ENCODE measurements at places on chromosomes 12 and 14. TPM values are rescaled to one million over a fixed set of nuclear protein-coding genes. Genes with fewer than 3 reads are reported as not detected.
A peak's percentile ranks its signal among the peaks of the same experiment; 100 is the strongest.

DNA sequence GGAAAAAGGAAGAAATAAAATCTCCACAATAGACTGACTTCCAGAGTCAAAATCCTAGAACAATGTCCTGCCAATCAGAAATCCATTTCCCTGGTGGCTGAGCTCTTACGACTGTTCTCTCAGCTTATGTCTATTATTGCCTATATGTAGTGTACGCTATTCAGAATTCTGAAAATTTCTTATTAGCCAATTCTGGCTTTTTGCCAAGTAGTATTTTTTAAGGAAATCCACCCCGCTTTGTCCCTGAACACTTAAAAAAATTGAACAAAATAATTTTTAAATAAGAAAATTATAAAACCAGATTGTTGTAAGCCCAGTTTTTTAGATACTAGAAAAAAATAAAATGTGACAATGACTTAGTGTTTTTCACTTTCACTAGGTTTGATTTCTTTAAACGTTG lies 143.0 kb downstream of the KCNA5 start:
- DNase-seq = no peak

- DNase-seq = peak; percentile 50
Measured at GRCh38 chr12:120944645-120945217, 33.6 kb upstream of the HNF1A start.

GRCh38 chr12:52209321-52209720 lies 17.5 kb upstream of the KRT80 start:
- peak; percentile 24 for DNase-seq

- DNase-seq = peak; percentile 84
Measured at GRCh38 chr14:68460541-68460940, 332.3 kb downstream of the ZFP36L1 start.

DNA sequence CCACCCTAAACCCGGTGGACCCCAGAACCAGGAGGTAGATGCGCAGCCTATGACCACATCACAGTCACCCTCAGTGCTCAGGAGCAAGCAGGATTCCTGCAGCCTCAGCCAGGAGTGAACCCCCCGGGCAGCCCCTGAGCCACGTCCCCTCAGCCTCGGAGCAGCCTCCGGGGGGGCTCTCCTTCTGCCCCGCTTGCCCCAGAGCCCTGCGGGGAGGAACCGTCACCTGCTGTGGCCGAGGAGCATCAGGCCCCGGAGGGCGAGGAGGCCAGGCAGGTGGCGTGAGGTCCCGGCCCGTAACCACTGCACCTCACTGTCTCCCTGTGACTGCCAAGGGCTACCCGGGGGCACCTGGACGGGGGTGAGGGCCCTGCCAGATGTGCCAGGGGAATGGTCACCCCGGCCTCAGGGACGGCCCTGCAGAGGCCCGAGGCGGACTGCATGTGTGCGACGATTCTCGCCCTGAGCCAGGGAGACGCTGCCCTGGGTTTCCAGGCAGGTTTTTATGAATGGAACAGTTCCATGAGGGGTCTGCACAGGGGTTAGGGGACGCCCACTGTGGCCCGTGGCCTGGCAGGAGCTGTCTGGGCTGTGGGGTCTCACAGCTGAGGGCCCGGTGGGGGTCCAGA lies 58.6 kb downstream of the FBRSL1 start:
- no peak for DNase-seq

GRCh38 chr14:94864387-94865195 lies 94.7 kb upstream of the GSC start:
- no peak for DNase-seq

PAH gene
- not detected for total RNA-seq

DNA sequence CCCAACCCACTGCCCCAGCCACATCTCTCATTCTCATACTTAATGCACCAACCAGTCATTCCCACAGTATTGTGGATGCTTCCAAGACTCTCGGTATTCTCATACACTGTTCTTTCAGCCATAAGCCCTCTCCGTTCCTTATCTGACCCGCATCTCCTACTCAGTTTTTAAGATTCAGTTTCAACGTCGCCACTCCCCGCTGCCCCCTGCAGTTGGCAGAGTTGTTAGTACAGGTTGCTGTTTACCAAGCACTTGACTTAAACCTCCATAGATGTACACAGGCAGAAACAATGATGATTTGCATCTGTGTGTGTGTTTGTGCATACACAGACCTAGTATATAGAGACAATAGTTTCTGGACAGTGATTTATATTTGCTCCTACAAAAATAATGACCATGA lies 40.2 kb downstream of the PAH start:
- no peak for DNase-seq

MYL2 gene
- 24.6 TPM for total RNA-seq

- DNase-seq = peak; percentile 12
Measured at GRCh38 chr14:31726337-31726736, 165.1 kb downstream of the NUBPL start.

DNA sequence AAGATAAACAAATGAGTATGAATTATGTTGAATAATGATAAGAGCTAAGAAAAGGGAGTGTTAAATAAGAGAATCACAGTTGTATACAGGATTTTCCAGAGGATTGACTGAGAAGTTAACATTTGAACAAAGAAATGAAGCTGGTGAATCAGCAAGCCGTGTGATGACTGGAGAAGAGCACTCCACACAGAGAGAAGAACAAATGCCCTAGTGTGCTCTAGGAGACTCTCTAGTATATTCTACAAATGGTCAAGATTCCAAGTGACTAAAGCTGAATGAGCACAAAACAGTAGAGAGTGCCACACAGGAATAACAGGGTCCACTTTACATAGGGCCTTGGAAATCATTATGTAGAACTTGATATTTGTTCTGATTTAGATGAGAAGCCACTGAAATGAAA lies 587.1 kb upstream of the ATXN7L3B start:
- DNase-seq = no peak

DNA sequence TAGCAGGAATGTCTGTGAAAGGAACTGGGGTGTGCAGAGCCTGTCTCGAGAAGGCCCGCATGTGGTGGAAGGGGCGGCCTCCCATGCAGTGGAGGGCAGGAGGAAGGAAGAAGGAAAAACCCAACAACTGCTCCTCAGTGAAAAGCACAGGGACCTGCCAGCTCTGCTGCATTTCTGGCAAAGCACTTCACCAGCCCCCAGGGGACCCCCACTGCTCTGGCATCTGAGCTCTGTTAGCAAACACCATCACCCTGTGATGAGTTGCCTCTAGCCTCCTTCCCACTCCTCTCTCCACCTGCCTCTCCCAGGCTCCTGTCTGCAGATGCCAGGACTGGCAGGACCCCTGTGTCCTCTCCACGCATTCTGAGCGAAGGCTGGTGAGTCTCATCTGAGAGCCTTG lies 69.0 kb upstream of the DDX11 start:
- no peak for DNase-seq

- no peak for DNase-seq
Measured at GRCh38 chr14:92539875-92540274, 26.3 kb downstream of the RIN3 start.

DNA sequence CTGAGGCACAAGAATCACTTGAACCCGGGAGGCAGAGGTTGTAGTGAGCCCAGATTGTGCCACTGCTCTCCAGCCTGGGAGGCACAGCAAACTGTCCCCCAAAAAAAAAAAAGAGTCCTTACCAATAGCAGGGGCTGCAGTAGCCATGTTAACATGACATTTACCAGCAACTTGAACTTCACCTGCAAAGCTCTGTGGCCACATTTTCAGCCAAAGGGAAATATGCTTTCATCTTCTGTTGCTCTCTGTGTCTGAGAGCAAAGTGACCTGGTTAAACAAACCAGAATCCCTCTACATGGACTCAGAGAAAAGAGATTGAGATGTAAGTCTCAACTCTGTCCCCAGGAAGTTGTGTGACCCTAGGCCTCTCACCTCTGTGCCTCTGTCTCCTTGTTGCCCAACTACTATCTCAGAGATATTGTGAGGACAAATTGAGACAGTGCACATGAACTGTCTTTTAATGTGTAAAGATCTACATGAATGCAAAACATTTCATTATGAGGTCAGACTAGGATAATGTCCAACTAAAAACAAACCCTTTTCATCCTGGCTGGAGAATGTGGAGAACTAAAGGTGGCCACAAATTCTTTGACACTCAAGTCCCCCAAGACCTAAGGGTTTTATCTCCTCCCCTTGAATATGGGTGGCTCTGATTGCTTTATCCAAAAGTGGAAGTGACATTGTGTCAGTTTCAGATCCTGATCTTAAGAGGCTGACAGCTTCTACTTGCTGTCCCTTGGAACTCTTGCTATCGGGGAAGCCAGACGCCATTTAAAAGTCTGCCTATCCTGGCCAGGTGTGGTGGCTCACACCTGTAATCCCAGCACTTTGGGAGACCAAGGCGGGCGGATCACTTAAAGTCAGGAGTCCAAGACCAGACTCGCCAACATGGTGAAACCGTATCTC lies 24.7 kb upstream of the P2RX4 start:
- DNase-seq = no peak

GRCh38 chr14:92506231-92506630 lies 7.3 kb upstream of the RIN3 start:
- no peak for DNase-seq

GRCh38 chr14:69460093-69460701 lies 24.3 kb upstream of the PLEKHD1 start:
- DNase-seq = peak; percentile 87

DNA sequence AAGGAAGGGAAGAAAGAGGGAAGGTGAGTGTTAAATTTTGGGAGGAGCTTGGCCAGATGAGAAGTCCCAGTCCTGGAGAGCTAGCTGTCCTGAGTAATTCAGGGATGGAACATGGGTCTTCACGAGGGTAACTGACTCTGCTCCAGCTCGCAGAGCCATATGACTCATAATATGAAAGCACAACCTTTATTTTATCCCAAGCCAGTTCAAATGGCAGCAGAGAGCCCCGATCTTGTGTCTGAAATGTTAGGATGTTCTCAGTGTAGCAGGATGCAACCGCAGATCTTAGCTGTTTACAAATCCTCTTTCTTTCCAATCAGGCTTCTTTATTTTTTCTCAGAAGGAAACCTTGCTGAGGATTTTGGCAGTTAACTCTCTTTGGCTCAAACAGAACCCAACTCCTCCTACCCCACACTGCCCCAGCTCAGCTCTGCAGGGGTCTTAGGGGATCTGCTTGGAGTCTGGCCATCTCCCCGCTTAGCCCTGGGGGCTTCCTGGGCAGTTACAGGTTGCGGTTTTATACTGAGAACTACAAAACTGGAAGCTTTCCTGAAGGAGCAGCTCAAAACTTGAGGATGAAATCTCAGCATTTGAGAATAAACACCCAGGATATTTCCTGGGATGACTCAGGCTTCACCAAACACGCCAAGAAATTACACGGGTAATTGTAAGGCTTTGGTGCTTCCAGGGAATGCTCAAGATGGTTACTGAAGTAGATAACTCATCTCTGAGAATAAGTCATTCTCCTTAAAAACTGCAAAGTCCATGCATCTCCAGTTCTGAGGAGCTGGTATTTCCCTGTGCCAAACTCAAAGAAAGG lies 92.5 kb downstream of the VCPKMT start:
- peak; percentile 43 for DNase-seq

DNA sequence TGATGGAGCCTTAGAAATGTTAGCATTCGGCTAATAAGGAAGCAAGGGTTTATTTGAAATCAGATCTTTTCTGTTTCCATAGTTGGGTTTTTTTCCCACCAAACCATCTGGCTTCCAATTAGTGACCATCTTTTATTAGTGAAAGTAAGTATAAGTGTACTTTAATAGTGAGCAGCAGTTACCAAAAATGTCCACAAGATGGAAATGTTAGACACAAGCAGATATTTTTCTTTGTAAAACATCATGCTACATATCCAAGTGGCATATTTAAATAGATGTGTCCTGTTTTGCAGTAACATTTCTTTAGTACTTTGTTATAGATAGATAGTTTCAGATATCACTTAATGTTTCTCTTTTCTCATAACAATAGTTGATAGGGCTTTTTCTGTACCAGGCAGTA lies 28.8 kb downstream of the YEATS4 start:
- DNase-seq = peak; percentile 53

GRCh38 chr14:103086771-103087342 lies 2.8 kb downstream of the LBHD2 start:
- peak; percentile 72 for DNase-seq
